ENCODE measurements at places on chromosomes 12 and 14.

- DNase-seq: no peak
Observed at GRCh38 chr14:104680056-104680805, 9.2 kb upstream of the INF2 start.

DNA sequence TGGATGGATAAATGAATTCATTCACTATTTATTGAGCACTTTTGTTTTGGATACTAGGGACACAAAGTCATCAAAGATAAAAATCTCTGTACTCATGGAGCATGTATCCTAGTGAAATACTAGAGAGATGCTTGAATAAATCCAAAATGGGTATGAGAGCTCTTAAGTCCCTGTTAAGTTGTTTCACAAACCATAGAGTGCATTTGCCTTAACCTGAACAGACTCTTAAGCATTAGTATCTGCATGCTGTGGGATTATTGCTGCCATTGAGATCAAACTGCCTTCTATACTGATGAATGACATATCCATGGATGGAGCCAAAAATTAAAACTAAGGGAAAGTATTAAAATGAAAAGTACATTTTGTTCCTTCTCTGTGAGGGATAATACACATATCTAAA is 206.5 kb upstream of the KRR1 start:
- DNase-seq: no peak

DNA sequence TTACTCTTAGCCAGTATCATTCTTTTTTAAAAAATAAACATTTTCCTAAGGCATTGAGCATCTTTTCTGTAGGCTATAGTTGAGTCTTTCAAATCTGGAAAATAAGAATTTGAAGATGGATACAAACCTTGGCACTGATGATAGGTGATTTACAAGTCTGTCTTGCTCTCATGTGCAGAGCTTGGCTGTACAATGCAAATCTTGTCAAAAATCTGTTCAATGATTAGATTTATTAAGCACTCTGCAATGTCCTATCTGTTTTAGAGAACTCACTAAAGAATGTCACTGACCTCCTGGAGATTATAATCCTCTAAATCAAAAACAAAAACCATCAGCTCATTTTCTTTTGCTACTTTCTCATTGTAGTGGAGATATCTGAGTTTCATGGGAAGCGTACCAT is 42.8 kb upstream of the AMIGO2 start:
- DNase-seq: no peak

DNA sequence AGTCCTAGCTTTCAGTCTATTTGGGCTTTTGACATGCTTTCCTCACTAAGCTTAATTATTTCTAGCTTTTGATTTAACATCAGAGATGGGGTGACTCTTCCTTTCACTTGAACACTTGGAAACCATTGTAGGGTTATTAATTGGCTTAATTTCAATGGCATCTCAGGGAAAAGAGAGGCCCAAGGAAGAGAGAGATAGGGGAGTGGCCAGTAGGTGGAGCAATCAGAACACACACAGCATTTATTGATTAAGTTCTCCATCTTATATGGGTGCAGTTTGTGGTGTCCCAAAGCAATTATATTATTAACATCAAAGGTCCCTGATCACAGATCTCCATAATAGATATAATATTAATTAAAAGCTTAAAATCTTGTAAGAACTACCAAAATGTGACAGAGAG is 1466.1 kb upstream of the SEL1L start:
- peak; percentile 30 for DNase-seq

DNA sequence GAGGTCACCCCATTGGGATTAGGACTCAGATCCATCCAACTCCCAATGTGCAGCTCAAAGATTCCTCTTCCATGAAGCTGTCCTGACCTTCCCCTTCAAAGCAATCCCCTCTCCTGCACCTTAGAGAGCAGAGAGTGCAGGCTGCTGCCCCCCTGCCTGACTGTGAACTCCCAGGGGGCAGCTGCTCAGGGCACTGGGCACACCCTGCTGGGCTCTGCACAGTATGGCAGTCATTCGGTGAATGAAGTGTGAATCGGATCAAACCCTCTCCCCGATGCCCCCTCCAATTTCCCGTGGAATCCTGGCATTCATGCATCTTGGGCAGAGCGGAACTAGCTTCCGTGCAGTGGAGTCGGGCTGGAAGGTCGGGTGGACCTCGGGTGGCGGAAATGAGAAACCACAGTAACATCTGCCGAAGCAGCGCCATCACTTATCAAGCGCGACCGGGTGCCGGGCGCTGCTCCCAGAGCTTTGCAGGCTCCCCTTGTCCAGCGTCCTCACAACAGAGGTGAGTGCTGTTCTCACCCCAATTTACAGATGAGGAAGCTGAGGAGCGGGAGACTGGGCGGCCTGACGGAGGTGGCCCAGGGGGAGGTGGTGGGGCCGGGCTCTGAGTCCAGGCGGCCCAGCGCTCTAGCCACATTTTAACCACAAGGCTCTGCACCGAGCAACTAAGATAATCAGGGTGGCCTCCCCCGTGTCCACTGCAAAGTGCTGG is 14.7 kb downstream of the GALNT9 start:
- DNase-seq: no peak

DNA sequence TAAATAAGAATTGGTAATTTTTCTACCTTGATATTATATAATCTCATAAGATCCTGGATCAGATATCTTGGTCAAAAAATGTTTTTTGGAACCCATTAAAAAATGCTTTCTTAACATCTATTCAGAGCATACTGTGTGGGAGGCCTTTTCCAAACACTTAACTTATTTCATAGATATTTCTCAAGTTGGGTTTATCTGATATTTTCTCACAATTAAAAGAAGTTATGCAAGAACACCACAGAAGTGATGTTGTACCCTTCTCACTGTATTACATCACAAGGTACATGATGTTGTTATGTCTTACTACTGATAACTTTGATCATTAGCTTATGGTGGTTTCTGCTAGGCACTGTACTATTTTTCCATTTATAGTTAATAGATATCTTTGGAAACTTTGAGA is 23.4 kb upstream of the PRPF39 start:
- DNase-seq: no peak

GRCh38 chr14:101010293-101010692 is 106.8 kb upstream of the RTL1 start:
- peak; percentile 7 for DNase-seq

DNA sequence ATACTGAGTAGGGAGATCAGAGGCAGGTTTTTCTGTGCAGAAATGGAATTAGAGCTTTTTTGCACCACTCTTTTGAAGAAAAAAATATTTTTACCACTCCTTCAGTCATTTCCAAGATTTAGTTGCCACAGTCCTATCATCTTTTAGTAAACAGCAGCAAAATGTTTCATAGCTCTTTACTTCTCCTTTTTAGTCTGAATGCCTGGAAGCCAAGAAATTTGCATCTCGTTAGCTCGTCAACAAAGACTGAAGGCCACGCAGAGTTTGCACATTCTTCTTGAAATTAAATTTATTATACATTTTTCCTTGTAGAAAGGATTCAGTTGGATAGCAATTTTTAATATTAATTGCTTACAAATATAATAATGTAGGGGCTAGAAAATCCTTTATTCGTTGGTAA is 544.5 kb upstream of the ATP2B1 start:
- DNase-seq: no peak

- peak; percentile 75 for DNase-seq
Observed at GRCh38 chr14:72104011-72104613, 171.9 kb downstream of the RGS6 start.

DNA sequence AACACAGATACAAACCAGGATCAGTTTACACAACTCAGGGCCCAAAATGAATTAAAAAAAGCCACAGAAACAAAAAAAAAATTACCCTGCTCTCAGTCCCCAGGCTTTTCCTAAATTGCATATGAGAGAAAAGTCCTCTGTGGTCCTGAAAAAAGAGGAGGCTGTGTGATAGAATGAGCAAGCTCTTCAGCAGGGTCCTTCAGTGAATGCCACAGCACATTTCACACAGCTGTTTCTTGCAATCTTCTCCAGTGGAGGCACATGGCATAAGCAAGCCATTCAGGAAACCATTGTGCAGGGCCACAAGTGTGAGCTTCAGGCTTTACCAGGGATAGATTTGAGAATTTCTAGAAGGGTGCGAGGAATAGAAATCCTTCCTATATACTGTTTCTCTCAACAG is 168.5 kb downstream of the PPM1H start:
- DNase-seq: no peak

DNA sequence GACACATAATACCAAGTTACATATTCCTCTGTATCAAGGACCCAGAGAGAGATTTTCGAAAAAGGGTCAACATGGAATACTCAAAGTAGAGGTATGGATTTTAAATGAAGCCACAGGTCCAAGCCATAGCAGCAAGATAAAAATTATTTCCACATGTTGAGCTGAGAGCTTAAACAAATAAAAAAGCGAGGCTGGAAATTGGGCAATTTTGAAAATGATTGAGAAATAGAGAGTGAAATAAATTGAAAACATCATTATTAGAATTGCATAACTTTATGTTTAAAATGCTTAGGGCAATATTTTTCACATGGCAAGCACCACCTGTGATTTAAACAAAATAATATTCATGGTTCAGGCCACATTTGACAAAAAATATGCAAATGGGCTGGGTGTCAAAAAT is 1251.0 kb upstream of the USP15 start:
- no peak for DNase-seq

DNA sequence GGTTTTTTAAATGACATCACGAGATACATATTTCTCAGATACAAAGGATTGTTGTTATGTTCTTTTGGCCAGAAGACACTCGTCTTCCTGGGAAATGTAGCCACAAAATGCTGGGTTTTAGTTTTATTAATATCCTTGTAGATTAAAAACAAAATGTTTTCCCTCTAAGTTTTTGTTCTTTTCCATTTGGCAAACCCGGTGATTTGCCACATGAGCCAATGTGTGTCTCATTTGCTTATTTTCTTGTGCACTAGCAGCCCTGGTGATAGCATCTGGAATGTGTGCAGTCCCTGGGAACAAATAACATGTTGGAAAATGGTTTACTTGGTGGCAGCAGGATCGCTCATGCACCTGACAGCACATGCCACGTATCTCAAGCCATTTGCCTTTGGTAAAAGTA is 61.0 kb downstream of the HMGA2 start:
- DNase-seq: no peak

DNA sequence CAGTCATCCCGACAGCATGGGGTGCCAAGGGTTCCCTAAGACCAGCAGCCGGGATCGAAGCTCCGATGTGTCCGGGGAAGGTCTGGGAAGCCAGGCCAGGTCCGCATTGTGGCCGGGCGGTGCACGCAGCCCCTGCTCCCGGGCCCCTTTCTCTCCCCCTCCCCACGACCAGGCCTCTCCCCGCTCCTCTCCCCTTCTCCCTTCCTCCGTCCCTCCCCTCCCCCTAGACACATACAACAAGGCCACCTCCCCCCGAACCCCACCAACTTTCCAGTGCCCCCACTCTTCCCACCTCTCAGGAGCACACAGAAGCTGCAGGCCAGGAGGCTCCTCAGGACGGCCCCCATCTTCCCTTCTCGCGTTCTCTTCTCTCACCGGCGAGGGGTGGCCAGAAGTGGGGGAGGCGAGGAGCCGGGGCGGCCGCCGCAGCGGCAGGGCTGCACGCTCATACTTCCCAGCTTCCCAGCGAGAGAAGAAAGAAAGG is 413 bp downstream of the LRP6 start:
- DNase-seq: peak; percentile 55

- no peak for DNase-seq
Observed at GRCh38 chr12:95238150-95238549, 20.5 kb downstream of the VEZT start.

GRCh38 chr14:53881161-53881871 is 75.3 kb downstream of the BMP4 start:
- no peak for DNase-seq

GRCh38 chr12:65595016-65595560 is 229.2 kb upstream of the HMGA2 start:
- no peak for DNase-seq

- DNase-seq: no peak
Observed at GRCh38 chr12:15130541-15130940, 90.7 kb downstream of the RERG start.

DNA sequence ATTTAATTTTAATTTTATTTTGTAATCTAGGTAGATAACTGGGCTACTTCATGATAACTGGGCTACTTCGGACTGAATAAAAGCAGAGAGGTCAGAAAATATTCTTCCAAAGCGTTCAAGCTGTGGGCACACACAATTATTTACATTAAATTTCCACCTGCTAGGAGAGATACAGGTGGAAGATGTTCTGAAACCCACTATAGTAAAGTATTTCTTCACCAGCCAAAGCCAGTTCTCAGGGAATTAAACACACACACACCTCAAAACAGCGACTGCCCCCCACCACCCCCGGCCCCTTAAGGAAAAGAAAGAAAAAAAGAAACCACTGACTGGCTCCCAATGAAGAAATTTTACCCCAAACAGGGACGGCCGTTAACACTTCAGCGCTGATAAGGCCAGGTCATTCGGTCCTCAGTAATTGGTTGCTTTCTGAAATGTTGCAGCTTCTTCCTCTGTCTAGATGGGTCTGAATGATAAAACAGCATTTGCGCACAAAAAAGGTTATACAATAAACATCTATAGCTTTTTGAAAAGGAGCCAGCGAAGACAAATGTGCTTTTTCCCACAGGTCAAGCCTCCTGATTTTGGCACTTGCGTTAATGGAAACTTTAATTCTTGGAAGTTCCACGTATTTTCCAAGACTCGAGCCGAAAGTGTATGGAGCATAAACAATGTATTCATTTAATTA is 771 bp upstream of the KCNJ8 start:
- DNase-seq: no peak

GRCh38 chr12:46377678-46378077 is 5.1 kb upstream of the SLC38A2 start:
- no peak for DNase-seq

- DNase-seq: no peak
Observed at GRCh38 chr12:4034921-4035320, 161.7 kb upstream of the PARP11 start.

- no peak for DNase-seq
Observed at GRCh38 chr14:103839579-103839978, 7.8 kb downstream of the PPP1R13B start.

GRCh38 chr12:28237423-28237822 is 47.2 kb downstream of the CCDC91 start:
- no peak for DNase-seq

DNA sequence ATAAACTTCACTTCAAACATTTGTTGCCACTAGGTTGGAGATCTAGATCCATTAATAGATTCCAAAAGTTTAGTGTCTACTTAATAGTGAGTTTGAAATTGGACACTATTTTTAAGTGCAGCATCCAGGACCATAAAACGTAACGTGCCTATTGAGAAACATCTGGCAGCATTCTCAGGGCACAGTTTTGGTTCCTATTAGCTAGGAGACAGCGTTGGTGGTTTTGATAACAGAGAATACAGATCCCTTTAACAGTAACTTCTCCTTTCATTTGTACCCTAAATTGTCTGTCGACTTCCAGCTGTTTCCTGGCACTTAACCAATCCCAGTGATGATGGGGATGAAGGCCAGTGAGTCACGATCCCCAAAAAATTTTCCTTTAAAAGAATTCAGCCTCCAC is 25.8 kb downstream of the KCNK10 start:
- no peak for DNase-seq

GRCh38 chr12:54723379-54724256 is 75.5 kb upstream of the DCD start:
- DNase-seq: no peak

All from D341Med (cell line).